ENCODE measurements at places on chromosomes 2 and 18.

- DNase-seq = no peak
Measured at GRCh38 chr18:48750485-48751175, 200.1 kb downstream of the SMAD7 start.

GRCh38 chr2:167355821-167356220 lies 467.5 kb downstream of the XIRP2 start:
- DNase-seq = no peak

DNA sequence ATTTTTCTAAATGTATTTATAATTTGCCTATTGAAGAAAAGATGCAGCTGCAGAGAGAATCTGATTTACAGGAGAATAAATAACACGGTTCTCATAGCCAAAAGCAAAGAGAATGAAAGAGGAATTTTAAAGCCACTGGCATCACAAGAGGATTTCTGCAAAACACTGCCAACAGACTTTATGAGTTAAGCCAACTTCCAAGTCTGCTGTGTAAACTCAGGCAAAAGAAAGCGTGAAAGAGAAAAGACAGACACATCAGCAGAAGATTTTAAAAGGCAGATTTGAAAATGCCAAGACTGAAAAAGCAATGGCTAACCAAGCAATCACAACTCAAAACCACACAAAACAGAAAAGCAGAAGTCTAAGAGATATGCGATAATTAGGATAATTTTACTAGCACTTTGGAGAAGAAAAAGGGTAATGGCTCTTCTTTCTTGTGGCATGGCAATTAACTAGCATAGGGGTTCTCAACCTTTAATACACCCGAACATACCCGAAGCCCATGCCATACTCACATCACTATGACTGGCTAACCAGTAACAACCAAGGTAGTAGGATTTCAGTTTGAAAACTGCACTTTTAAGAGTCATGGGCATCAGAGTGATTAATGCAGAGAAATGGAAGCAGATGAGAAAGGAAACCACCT lies 4.9 kb downstream of the DARS1 start:
- no peak for DNase-seq

- DNase-seq = no peak
Measured at GRCh38 chr2:156933645-156934225, 323.8 kb upstream of the GALNT5 start.

GRCh38 chr2:233413046-233413445 lies 58.8 kb downstream of the DGKD start:
- no peak for DNase-seq

DNA sequence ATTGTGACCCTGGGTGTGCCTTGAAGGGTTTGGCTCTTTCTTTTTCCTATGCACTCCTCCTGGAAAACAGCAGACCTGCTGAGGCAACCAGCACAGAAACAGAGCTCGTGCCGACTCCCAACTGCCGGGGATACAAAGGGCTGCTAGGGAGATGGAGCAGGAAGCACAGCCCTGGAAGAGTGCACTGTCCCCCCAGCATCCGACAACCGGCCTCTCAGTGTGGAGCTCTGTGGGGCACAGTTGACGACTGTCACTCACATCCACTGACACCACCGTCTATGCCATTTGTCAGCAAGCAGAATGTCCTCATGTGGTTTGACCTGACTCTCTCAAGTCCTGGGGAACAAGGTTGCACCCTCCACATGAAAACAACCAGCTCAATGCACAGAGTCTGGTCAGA lies 290.4 kb downstream of the TNS1 start:
- no peak for DNase-seq

DNA sequence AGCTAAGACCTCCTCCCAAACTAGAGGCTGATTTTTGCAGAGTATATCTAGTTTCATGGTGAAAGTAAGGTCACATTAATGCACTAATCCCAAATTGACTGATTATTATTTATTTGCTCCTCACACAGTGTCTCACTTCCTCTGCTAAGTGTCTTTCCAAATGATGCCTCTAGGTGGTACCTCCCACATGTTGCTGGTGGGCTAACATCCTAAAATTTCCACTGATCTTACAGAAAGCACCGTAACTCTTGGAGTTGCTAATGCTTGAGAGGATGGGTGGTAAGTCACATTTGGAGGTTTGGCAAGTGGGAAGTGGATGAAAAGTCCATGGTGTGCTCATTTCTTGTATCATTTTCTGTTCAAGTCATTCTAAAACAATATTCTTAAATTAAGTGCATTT lies 428.7 kb upstream of the GYPC start:
- DNase-seq = no peak

DNA sequence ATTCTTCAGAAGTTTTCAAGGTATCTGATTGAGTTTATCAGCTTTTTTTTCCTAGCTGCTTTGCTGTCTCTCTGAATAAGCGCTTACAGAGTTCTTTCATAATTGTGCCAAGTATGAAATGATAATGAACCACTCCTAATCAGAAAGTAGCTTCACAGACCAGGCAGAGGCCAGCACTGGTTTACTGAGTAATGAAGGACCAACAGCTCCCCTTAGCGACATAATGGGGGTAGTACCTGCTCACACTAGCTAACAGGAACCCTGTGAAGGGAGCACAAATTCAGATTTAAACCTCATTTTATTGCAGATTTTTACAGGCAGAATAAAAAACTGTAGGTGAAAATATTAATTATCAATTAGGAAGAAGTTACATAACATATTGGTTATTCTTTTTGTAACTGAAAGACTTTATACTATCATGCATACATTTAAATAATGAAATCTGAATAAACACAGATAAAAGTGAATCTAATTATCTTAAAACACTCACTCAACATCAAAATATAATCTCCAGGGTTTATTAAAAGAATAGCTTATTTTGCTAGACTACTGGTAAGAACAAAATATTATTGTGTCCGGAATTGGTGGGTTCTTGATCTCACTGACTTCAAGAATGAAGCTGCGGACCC lies 53.7 kb upstream of the LRRC30 start:
- no peak for DNase-seq

- DNase-seq = no peak
Measured at GRCh38 chr2:147847746-147848391, 3.0 kb downstream of the ACVR2A start.

DNA sequence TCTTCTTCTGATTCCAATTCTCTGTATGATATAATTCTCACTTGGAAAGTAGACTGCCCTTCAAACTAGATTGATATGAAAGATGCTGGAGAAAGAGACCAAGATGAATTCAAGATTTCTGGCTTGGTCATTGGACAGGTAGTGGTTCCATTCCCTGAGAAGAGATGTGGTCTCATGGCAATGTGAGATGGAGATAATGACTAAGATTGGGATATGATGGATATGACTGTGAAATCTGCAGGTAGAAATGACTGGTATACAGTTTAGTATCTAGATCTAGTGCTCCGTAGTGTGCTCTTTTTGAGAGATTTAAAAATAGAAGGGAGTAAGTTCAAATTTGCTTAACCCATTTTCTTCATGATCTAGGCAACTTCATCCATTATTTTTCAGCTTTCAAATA lies 425.4 kb upstream of the TRIB2 start:
- no peak for DNase-seq

GRCh38 chr2:112814278-112814677 lies 22.3 kb downstream of the IL1B start:
- DNase-seq = no peak

DNA sequence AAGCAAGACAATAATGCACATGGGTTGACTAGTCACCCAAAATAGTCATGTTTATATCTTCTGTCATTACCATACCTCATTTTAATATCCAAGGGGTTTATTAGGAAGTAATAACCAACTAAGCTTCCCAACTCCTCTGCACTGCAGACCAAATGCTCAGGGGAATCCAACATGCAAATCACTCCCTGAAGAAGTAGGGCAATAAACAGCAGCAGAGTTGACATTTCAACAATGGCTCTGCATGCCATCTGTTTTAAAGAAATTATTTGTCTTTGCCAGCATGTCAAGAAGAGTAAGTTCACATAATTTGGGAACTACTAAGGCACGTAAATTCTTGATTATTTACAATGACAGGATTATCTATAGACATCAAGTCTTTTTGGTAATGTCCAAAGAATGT lies 84.4 kb upstream of the LYPD1 start:
- no peak for DNase-seq

DNA sequence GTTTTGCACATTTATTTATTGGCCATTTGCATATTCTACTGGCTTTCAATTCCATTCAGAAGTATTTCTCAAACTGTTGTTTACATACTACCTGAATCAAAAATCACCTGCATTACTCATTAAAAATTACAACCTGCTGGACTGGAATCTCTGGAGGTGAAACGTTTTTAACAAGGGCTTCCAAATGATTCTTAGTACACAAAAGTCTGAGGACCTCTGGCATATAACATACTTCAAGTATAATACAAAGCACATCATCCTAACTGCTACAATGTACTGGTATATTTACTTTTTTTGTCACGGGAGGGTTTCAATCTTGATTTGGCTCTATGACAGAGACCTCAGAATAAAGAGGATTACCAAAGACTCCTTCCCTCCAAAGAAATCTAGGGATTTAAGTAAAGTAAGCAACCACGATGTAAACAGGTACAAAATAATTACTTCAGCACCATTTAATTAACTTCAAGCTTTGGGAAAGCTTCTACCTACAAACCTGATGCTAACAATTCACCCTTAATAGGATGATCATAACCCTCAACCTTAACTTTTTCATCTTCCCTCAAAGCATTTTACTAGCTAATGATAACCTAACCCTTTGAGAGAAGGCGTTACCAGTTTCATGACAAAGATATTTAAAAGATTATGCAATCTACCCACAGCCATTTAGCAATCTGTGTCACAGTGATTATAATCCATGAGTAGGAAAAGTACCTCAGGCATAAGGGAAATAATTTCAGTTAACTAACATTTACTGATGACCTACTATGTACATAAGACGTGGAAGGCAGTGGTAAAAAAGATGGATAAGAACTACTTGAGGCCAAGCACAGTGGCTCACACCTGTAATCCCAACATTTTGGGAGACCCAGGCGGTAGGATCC lies 24.7 kb downstream of the ATAD2B start:
- no peak for DNase-seq

DNA sequence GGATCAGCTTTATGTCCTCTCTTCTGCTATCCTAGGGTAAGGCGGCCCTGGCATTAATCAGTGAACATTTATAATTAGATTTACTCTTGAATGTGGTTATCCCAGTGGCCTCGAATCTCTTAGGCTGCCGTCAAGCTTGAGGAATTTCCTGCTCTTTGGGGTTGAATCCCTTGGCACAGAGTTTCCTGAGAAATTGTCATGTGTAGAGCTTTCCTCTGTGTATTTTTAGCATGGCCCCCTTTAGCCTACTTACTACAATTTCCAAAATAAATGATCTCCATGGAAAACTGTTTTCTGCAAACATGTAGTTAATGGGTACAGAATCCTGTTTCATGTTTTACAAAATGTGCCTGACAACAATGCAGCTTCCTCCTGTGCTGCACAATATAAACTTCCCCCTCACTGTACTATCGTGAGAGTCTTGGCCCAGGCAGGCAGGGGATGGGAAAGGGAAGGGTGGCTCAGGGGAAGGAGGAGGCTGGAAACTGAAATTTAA lies 18.1 kb downstream of the NCAPH start:
- no peak for DNase-seq

- no peak for DNase-seq
Measured at GRCh38 chr2:117952228-117952627, 61.6 kb downstream of the CCDC93 start.

DNA sequence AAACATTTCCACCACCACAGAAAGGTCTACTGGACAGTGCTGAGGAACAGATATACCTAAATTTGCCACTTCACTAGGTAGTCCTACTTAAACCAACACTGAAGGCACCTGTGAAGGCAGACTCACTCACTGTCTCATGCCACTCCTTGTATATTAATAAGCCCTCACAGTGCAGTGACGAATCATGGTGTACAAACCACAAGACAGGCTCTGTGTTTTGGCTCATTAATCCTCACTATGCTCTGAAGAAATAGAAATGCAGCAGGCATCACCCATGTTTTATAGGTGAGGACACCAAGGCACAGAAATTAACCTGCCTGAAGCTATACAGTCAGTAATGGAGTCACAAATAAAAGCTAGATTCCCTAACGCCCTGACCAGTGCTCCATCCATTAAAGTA lies 44.3 kb downstream of the BARD1 start:
- no peak for DNase-seq

- no peak for DNase-seq
Measured at GRCh38 chr2:69099541-69099940, 86.6 kb downstream of the ANTXR1 start.

DNA sequence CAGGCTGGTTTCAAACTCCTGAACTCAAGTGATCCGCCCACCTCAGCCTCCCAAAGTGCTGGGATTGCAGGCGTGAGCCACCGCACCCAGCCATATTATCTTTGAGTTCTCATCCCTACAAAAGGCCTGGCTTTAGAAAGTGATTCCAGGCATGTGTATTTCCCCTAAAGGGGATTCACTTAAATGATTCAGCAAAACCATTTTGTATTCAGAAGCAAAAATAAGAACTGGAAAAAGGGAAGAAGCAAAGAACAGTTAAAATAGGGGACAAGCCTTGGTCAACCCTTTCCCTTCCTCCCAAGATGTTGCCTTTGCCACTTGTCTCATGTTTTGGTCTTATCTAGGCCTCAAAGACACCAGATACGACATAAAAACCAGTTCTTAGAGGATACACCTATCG lies 10.5 kb downstream of the TM4SF20 start:
- DNase-seq = no peak

DNA sequence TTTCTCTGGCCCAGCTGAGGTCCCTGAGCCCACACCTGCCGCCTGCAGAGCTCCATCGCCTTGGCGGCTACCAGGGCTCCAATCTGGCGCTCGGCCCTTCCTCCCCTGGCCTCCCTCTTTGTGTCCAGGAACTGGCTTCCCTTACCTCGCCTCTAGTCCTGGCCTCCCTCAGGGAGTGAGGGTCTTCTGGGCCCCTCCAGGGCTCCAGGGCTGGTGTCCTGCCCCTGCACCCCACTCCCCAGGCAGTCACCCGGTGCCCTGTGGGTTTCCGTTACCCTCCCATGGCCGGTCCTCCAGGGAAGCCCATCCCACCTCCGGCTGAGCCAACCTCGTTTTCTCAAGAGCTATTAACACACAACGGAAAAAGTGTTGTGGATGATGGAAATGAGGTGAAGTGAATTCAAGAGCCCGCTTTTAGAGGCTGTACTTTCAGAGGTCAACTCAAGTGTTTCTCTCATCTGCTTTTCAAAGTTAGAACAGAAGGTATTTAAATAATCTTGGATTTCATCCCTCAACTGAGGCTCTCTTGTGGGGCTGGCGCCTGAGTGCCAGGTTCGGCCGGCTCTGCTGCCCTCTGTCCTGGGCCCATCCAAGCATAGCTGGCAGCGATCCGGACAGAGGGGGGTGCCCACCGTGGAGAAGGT lies 131.9 kb downstream of the ASB1 start:
- DNase-seq = no peak

GRCh38 chr2:54773838-54774237 lies 50.4 kb downstream of the EML6 start:
- no peak for DNase-seq

DNA sequence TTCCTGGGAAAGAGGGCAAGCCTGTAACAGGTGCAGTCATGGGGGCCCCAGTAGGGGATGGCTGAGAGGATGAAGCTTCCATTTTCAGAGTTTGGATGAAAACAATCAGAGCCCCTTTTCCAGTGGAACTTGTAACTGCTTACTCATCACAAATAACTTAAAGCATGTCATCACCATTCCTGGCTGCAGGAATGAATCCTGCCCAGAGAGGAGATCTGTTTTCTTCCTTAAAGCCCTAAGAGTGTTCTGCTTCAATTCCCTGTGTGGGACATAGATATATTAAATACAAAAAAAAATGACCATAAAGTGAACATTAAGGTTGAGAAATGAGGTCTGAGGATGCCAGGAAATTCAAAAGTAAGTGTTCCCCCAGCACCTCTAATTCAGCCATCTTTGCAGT lies 183.4 kb upstream of the MEIS1 start:
- no peak for DNase-seq

Measured in activated effector memory CD4-positive, alpha-beta T cell treated with Interleukin-2 at 50 U/mL for 16 hours (primary cell).